ENCODE measurements at places on chromosomes 2 and 18.

DNA sequence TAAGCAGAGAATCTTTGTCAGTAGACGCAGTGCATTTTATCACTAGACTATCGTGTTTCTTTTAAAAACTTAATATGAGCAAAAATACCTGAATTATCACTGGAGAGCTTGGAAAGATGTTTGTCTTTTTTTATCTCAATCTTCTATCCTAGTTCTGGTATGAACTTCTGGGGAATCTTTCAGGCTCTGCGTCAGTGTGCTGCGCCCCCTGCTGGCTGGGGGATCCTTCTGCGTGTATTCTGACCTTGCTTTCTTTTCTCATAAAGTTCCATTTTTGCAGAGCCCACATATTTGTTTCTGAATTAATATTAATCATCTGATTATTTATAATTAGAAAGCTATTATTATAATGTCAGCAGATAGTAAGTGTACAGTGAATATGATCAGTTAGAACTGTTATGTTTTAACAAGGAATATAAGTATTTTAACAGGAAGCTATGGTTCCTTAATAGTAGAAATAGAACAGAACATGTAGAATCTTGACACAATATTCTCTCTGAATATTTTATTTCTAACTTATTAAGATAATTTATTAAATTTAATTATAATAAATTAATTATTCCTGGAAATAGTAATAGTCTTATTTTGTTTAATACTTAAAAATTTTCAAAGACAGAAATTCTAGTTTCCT lies 945.0 kb upstream of the CRIM1 start:
- no peaks in the 10 kb centered on the region for H3K4me1 ChIP-seq
- H3K36me3 ChIP-seq = no peaks in the 10 kb centered on the region
- no peak overlapping the region for H3K4me3 ChIP-seq
- no peaks in the 10 kb centered on the region for H3K27me3 ChIP-seq
- DNase-seq = no peak

GRCh38 chr18:3424280-3424890 lies 25.6 kb upstream of the TGIF1 start:
- no peak for DNase-seq
- peaks cover 8% of the 10 kb centered on the region for H3K4me1 ChIP-seq
- no peak overlapping the region for H3K27ac ChIP-seq
- H3K36me3 ChIP-seq = no peaks in the 10 kb centered on the region

DNA sequence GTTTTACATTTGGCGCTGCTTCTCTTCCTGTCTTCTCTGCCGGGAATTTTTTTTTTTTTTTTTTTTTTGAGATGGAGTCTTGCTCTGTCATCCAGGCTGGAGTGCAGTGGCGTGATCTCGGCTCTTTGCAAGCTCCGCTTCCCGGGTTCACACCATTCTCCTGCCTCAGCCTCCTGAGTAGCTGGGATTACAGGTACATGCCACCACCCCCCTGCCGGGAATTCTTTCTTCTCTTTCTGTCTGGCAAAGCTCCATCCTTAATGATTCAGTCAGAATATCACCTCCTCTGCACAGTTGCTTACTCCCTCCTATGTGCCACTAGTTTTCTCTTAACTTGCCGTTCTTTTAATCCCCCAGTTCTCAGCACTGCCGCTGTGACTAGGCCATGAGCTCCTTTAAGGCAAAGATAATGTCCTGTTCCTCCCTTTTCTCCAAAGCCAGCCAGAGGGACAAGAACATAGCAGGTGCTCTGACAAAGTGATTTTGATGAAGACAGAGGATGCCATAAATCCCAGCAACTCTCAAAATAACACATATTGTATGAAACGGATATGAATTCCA lies 112.1 kb upstream of the LRATD1 start:
- no peaks in the 10 kb centered on the region for H3K4me1 ChIP-seq
- no peak overlapping the region for H3K27ac ChIP-seq
- H3K27me3 ChIP-seq = no peaks in the 10 kb centered on the region
- DNase-seq = no peak

GRCh38 chr18:45527891-45528290 lies 87.4 kb upstream of the SLC14A2 start:
- H3K27ac ChIP-seq = no peak overlapping the region
- no peaks in the 10 kb centered on the region for H3K36me3 ChIP-seq
- no peak overlapping the region for H3K4me3 ChIP-seq
- H3K4me1 ChIP-seq = no peaks in the 10 kb centered on the region

DNA sequence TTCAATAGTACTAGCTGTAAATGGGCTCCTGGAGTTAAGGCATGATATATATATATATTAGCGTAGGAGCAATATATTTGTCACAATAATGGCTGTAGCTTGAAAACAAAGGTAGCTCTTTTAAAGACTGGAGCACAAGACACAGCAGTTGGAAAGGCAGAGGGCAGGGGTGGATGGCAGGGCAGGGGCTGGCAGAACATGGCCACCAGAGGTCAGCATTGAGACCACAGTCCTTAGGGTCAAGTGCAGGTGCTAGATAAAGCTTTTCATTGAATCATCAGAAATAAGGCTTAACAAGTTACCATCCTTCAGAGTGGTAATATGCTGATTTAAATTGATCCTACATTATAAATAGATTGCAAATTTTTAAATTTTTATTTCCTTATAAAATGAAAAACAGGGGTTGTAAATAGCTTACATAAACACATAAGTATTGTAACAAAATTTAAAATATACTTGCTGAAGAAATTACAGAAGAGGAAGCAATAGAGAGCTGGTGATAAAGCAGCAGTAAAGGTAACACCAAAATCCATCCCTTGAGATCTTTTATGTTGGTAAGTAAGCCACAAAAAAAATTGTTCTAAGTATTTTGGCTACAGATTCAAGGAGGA lies 161.2 kb upstream of the PIEZO2 start:
- no peak overlapping the region for H3K4me3 ChIP-seq
- no peaks in the 10 kb centered on the region for H3K4me1 ChIP-seq
- H3K27ac ChIP-seq = no peak overlapping the region
- H3K27me3 ChIP-seq = no peaks in the 10 kb centered on the region
- no peaks in the 10 kb centered on the region for H3K36me3 ChIP-seq

Measured in CD14-positive monocyte (primary cell).